ENCODE measurements at places on chromosomes 13 and 19. TPM values are rescaled to one million over a fixed set of nuclear protein-coding genes. Genes with fewer than 3 reads are reported as not detected.

DNA sequence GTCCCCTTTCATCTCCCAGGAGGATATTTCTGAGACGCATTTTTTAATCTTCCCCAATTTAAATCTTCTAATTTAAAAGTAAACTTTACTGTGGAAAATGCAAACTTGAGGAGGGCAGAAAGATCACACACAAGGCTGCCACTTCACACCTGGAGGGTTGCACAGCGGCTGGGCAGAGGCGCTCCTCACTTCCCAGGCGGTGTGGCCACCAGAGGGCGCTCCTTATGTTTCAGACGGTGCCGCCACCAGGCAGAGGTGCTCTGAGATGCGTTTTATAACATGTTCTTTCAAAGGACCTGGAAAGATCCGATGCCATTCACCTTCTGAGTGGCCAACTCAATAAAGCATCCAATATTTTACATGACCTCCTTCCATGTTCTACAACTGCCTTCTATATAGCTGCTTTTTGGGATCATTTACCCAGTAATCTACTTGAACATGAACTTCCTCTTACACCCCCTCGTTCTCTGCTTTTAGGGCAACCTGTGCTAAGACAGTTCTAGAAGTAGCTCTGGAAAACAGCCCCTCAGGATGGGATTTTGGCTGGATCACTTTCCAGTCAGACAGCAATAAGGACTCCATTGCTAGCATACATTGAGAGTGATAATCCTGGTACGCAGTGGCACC lies 14.8 kb upstream of the MTUS2 start:
- DNase-seq = no peak

DNA sequence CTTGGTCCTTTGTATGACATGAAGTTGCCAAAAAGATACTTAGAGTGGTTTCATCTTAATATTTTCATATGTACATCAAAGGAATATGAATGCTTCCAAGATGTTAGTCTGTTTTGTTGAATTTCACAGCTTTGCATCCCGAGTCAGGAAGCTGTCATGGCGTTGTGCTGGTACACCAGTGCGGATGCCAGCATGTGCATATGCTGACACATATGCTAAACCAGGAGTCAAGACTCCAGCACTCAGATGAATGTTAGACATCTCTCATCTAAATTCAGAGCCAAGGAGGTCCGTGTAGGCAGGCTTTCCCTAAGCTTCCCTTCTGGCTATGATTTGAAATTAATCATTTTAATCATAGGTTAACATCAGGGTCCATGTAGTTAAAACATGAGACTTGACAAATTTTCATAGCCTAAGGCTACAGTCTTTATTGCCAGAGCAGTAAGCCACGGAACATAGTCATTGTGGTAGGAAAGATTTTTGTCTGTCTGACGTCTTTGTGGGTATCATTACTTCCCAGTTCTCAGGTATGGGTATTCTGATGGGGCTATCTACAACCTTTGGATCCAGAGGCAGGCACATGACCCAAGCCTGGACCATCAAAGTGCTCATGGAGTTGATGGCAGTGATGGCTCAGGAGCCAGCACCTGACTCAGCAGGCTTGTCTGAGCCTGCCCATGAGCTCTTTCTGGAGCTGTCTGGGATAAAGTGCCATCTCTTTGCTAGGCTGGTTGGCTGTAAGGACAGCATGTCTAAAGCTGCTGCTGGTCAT lies 246.1 kb downstream of the KCNRG start:
- DNase-seq = no peak

- DNase-seq = no peak
These were observed 198.4 kb downstream of the DLEU7 start for GRCh38 chr13:50645092-50645491.

- no peak for DNase-seq
These were observed 455.7 kb downstream of the SUCLA2 start for GRCh38 chr13:47545201-47546024.

Gene ATP4B
- total RNA-seq = 0.16 TPM

All from kidney (tissue), 22 donors.